ENCODE measurements at places on chromosomes 13 and 19.

DNA sequence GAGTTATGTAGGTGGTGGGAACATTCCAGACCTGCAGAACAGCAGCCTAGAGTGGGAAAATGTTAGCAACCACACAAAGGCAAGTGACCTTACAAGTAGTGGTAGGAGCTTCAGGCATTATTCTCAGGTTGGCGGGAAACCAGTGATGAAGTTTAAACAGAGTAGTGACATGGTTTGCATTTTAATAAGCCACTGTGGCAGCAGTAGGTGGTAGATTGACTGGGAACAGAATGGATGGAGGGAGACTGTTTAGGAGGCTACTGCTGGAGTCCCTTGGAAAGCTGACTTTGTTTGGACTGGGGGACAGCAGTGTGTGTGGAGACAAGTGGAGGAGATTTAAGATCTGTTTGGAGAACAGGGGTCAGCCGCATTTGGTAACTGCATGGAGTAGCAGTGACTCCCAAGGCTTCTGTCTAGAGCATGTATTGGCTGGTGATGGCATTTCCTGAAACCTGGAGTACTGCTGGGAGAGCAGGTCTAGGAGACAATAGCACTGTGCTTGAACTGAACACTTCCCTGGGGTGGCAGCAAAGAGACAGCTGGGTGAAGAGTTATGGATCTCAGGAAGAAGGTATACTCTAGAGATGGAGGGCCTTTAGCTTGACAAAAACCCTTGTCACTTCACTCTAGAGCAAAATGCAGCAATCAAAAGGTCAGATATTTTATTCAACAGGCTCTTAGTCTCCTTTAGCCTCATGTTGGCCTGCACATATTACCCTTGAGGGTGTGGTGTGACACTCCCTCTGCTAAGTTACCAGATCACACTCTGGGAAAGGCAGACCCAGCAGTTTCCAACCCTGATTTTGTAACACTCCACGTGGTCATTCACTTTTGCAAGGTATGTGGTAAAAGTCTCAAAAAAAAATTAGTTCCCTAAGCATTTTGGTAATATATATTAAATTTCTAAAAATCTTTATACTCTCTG lies 70.3 kb downstream of the DHRS12 start:
- DNase-seq, result no peak

DNA sequence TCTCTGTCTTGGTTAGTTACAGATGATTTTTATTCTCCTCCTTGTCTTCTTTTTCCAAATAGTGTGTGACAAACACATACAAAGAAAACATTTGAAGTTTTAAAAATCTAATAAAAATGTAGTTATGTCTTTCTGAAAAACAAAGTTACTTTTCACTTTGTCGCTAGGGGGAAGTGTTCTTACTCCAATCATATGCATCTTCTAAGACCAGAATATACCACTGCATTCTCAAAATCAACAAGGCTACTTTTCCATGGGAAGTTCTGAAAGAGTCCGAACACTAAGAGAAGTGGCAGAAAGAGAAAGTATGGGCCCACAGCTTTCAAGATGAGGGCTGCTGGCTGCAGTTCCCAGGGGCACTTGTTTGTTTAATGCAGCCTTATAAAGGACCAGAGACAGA lies 208.9 kb downstream of the DCT start:
- no peak for DNase-seq

- no peak for DNase-seq
Observed at GRCh38 chr13:25153736-25154135, 18.4 kb downstream of the AMER2 start.

DNA sequence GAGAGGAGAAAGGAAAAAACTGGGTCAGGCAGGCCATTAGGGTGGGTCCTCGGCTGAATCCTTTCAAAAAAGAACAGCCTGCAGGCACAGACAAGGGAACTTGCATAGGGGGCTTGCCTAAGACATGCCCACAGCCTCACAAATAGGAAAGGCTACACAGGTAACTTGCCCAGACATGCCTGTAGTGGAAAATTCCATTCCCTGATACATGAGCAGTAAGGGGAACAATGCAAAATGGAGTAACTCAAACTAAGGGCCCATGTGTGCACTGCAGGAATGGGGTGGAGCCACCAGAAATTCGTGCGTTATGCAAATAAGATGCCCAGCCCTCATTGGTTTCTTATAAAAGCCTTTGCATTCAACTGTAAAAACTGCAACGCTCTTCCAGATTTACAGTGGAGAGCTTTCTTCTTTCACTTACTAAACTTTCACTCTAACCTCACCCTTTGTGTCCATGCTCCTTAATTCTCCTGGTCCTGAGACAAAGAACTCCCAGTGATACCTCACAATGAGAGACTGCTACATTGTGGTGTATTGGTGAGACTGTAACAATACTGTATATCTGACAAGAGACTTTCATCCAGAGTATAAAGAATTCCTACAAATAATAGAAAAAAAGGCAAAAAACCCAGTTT lies 59.5 kb upstream of the SLITRK1 start:
- no peak for DNase-seq

GRCh38 chr13:42279080-42279479 lies 7.1 kb downstream of the AKAP11 start:
- peak; percentile 8 for DNase-seq

GRCh38 chr19:33211794-33212435 lies 13.7 kb downstream of the SLC7A10 start:
- DNase-seq, result no peak

GRCh38 chr19:15187026-15188007 lies 13.5 kb downstream of the NOTCH3 start:
- DNase-seq, result no peak

- no peak for DNase-seq
Observed at GRCh38 chr19:8635422-8635821, 5.0 kb downstream of the NFILZ start.

DNA sequence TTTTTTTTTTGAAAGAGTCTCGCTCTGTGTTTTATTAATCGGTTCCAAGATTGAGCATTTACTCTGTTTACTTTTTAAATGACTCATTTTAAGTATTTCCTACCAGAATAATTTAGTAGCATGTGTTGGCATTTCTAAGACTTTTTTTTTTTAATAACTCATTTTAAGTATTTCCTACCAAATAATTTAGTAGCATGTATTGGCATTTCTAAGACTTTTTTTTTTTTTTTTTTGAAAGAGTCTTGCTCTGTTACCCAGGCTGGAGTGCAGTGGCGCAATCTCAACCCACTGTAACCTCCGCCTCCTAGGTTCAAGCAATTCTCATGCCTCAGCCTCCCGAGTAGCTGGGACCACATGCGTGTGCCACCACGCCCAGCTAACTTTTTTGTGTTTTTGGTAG lies 13.1 kb downstream of the SETDB2 start:
- DNase-seq, result no peak

GRCh38 chr13:79668201-79668752 lies 187.3 kb downstream of the NDFIP2 start:
- DNase-seq, result no peak

GRCh38 chr13:77353995-77354394 lies 27.1 kb upstream of the MYCBP2 start:
- DNase-seq, result no peak

DNA sequence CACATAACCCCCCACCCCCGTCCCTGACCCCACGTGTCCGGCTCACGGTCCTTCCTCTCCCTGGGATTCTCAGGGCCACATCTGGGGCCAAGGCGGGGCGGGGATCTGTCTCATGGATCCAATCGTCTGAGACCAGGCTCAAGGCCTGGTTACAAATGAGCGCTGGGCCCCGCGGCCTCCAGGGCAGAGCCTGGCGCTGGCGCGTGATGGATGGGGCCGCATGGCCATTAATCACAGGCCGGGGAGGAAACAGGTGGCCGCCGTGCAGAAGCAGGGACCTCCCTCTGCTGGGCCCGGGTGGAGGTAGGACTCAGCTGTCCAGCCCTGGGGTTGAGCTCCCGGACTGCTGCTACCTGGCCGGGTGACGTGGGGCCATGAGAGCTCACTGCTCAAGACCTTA lies 5.8 kb upstream of the TLE5 start:
- no peak for DNase-seq

- DNase-seq, result no peak
Observed at GRCh38 chr13:105672881-105673280, 862.6 kb downstream of the EFNB2 start.

- no peak for DNase-seq
Observed at GRCh38 chr13:23087880-23088279, 92.9 kb upstream of the SGCG start.

- DNase-seq, result no peak
Observed at GRCh38 chr13:97069050-97069815, 75.0 kb upstream of the OXGR1 start.

GRCh38 chr19:11265785-11266236 lies 3.5 kb upstream of the DOCK6 start:
- DNase-seq, result no peak

- DNase-seq, result no peak
Observed at GRCh38 chr13:52051400-52051799, 26.9 kb downstream of the UTP14C start.

DNA sequence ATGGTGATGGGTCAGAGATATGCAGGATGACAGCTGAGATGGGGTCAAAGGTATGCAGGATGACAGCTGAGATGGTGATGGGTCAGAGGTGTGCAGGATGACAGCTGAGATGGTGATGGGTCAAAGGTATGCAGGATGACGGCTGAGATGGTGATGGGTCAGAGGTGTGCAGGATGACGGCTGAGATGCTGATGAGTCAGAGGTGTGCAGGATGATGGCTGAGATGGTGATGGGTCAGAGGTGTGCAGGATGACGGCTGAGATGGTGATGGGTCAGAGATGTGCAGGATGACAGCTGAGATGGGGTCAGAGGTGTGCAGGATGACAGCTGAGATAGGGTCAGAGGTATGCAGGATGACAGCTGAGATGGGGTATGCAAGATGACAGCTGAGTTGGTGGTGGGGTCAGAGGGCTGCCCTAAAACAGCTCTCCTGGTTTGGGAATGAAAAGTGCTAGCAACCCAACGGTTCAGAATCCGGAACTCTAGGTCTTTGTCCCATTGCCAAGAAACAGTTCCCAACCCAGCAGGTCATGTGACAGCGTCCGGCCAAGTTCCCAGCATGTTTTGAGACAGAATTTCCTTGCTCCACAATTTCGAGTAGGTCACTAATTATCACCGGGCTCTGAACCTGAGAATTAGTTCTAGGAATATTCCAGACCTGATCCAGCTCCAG lies 3.2 kb downstream of the SELENOW start:
- no peak for DNase-seq

DNA sequence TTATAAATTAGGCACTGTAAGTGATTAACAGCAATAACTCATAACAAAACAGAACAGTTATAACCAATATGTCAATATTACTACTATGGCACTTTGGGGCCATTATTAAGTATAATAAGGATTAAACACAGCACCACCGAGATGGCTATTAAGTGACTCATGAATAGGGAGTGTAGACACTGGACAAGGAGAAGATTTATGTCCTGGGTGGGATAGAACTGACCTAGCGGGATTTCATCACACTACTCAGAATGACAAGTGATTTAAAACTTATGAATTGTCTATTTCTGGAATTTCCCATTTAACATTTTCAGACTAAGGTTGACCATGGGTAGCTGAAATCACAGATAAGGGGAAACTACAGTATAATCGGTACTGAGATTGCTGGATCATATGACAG lies 79.0 kb upstream of the SLC7A1 start:
- no peak for DNase-seq

DNA sequence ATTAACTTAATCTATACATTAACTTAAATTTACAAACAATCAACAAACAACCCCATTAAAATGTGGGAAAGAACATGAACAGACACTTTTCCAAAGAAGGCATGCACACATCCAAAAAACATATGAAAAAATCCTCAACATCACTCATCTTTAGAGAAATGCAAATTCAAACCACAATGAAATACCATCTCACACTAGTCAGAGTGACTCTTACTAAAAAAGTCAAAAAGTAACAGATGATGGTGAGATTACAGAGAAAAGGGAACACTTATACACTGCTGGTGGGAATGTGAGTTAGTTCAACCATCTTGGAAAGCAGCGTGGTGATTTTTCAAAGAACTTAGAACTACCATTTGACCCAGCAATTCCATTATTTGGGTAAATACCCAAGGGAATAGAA lies 759.2 kb upstream of the SLITRK1 start:
- DNase-seq, result no peak

DNA sequence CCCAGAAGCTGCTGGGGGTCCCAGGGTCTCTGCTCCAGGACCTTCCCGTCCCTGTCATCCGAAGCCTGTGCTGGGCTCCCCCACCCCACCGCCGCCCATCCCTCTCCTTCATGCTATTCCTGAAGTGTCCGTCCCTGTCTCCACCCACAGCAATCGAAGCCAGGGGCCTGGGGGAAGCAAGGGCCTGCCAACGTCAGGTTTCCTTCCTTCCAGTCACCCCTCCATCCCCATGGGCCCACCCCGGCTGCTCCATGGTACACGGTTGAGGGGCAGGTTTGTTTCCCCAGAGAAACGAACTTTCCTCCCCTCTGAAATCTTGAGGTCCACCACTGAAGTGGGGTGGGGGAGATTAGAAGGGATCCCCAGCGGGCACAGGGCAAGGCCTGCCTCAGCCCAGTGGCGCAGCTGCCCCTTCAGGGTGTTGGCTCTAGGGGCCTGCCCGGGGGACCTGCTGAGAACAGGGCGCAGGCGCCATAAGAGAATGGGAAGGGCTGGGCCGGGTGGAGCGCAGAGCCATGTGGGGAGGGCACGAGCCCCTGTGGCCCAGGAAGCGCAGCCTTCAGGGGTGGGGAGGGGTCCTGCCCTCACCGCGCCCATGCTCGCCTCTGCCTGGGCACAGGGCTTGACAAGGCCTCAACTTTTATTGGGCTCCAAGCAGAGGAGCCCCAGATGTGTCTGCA lies 16.1 kb downstream of the CEBPG start:
- no peak for DNase-seq

DNA sequence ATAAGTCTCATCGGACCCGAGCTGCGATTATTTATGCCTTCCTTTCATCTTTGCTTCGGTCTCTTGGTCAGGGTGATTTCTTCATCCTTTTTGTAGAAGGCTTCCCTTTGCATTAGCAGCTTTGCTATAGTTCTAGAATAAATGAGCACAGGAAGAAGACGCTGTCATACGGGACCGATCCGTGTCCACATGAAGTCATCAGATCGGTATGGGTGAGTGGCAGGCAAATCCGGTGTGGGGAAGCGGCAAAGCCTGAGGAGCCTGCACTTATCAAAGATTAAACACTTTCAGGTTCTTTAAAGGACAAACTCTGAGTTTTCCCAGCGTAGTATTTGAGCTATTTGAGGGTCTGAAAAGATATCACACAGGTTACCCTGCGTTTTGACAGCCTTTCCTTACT lies 119.3 kb downstream of the IRS2 start:
- no peak for DNase-seq

GRCh38 chr19:1076046-1076386 lies 9.0 kb downstream of the ARHGAP45 start:
- DNase-seq, result no peak
